Endothelial cell of coronary artery (primary cell): ENCODE measurements at places on chromosomes 3 and 15. TPM values are rescaled to one million over a fixed set of nuclear protein-coding genes. Genes with fewer than 3 reads are reported as not detected.

IGSF10 gene
- 0.19 TPM in 1 of 2 replicates, not detected in the other for total RNA-seq

CTSH gene
- 1.0 and 1.6 TPM in 2 replicates for total RNA-seq

ESYT3 gene
- total RNA-seq = under 0.01 and 0.09 TPM in 2 replicates

FOXB1 gene
- not detected in 2 replicates for total RNA-seq

CTXN2 gene
- under 0.01 TPM in 1 of 2 replicates, not detected in the other for total RNA-seq

ZKSCAN7 gene
- total RNA-seq = 0.63 and 1.8 TPM in 2 replicates

CPNE9 gene
- total RNA-seq = not detected in 2 replicates

HRG gene
- not detected in 2 replicates for total RNA-seq

OSTN gene
- total RNA-seq = not detected in 2 replicates

ANKRD63 gene
- total RNA-seq = 0.09 TPM in 2 replicates

UBL7 gene
- 21.6 and 23.1 TPM in 2 replicates for total RNA-seq

SYNPR gene
- not detected in 2 replicates for total RNA-seq

CAMKV gene
- total RNA-seq = 0.18 TPM in 1 of 2 replicates, not detected in the other

SYNM gene
- total RNA-seq = 4.6 and 5.3 TPM in 2 replicates

ARHGAP11A gene
- total RNA-seq = 9.2 and 18.5 TPM in 2 replicates

TSEN2 gene
- 13.7 and 20.3 TPM in 2 replicates for total RNA-seq

DNAH1 gene
- total RNA-seq = 1.8 and 5.2 TPM in 2 replicates

TIMP4 gene
- total RNA-seq = 0.09 and 0.47 TPM in 2 replicates

BCL6 gene
- 4.0 and 15.6 TPM in 2 replicates for total RNA-seq

P2RY1 gene
- 0.38 and 1.5 TPM in 2 replicates for total RNA-seq

ATP13A5 gene
- not detected in 2 replicates for total RNA-seq

EBLN2 gene
- total RNA-seq = 4.4 and 7.2 TPM in 2 replicates

TMEM158 gene
- 5.6 and 12.4 TPM in 2 replicates for total RNA-seq

HYAL3 gene
- 6.2 and 6.8 TPM in 2 replicates for total RNA-seq

SUSD5 gene
- 1.9 and 4.4 TPM in 2 replicates for total RNA-seq

SLC12A8 gene
- total RNA-seq = 0.09 and 2.7 TPM in 2 replicates

GP5 gene
- 0.09 TPM in 1 of 2 replicates, not detected in the other for total RNA-seq

CISH gene
- 0.19 and 0.27 TPM in 2 replicates for total RNA-seq

CLDN18 gene
- total RNA-seq = not detected in 2 replicates

ITGA11 gene
- 0.54 and 25.9 TPM in 2 replicates for total RNA-seq

MITF gene
- 1.3 and 2.0 TPM in 2 replicates for total RNA-seq

PRC1 gene
- total RNA-seq = 75.2 and 182 TPM in 2 replicates

CFAP91 gene
- total RNA-seq = 0.19 and 0.45 TPM in 2 replicates

GYG1 gene
- 33.6 and 46.8 TPM in 2 replicates for total RNA-seq

MYD88 gene
- 12.1 and 12.8 TPM in 2 replicates for total RNA-seq

RYR3 gene
- total RNA-seq = under 0.01 TPM in 1 of 2 replicates, not detected in the other

XPC gene
- 39.1 and 54.5 TPM in 2 replicates for total RNA-seq

NME9 gene
- 0.27 TPM in 1 of 2 replicates, not detected in the other for total RNA-seq

MINDY4B gene
- total RNA-seq = not detected in 2 replicates

CCR2 gene
- not detected in 2 replicates for total RNA-seq

VILL gene
- total RNA-seq = 6.1 and 6.7 TPM in 2 replicates

GALNT15 gene
- 1.2 and 45.6 TPM in 2 replicates for total RNA-seq

LRRIQ4 gene
- not detected in 2 replicates for total RNA-seq

CYP1A2 gene
- total RNA-seq = not detected in 2 replicates

ABCC5 gene
- total RNA-seq = 16.4 and 20.7 TPM in 2 replicates

TGM5 gene
- not detected in 2 replicates for total RNA-seq

SLC12A1 gene
- not detected in 2 replicates for total RNA-seq

CACNA2D3 gene
- not detected in 2 replicates for total RNA-seq
